ENCODE measurements at places on chromosomes 3 and 15.
A peak's percentile ranks its signal among the peaks of the same experiment; 100 is the strongest.

- DNase-seq, result no peak
Measured at GRCh38 chr15:76335307-76336253, 993 bp upstream of the ISL2 start.

- DNase-seq, result no peak
Measured at GRCh38 chr3:179308001-179308400, 14.8 kb upstream of the ZNF639 start.

DNA sequence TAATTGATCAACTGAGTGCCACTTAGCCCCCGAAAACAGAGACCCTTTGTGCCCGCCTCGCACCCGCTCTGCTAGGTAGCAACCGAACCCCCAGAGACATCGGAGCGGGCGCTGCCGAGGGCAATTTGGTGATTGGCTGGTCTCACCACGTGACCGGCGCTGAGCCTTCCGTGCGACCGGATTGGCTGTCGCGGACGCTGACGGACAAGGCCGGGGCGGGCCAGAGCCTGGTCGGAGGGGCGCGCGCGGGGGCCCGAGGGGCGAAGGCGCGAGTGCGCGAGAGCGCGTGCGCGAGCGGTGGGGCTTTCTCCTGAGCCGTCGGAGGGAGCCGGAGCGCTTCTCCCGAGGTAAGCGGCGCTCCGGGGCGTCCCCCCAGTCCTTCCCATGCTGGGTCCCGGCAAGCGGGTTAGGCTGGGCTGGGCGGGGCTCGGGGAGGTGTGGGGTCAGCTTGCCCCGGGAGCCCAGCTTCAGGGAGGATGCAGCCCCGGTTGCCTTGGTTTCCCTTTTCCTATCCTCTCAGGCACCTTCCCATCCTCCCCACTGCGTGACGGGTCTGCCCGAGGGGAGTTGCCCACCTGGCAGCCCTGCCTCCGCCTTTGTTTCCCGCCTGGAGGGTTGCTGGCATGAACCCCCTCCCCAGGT is at the start of gene TMEM108:
TSS of gene TMEM108 (plus strand) at position 303 of the 642 bp plus-strand sequence.
- DNase-seq, result peak; percentile 69

DNA sequence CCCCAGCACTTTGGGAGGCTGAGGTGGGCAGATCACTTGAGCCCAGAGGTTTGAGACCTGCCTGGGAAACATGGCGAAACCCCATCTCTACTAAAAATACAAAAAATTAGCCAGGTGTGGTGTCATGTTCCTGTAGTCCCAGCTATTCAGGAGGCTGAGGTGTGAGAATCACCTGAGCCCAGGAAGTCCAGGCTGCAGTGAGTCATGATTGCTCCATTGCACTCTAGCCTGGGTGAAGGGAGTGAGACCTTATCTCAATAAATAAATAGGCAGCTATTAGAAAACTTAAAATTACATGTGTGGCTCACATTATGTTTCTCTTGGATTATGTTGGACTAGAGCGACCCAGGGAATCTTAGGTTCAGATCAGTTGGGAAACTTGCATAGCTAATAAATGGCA is 69.7 kb downstream of the RPLP1 start:
- DNase-seq, result no peak

DNA sequence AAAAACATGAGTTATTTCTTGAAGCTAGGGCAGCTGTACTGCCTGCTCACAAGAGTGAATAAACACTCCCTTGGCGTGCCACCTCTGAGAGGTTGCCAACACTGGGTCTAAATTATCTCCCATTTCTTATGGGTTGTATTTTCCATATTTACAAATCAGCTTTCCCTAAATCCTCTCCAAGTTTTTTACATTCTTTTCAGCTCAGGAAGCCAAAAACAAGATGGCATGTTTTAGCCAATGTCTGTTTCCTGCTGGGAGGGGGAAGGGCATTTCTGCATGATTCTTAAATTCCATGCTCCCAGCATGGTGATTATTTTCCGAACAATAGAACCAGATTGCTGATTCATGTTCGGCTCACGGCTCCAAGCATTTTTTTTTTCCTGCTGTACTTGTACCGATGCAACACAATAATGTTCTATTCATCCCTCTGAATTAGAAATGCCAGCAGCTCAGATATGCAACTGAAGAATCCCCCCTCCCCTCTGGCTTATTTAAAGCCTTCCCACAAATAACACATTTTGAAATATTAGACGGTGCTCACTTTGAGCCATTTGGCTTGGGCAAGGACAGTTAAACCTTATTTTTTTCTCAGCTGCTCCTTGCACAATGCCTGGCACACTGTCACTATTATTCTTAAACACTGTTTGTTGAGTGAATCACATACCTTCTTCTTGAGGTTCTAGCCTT is 252.5 kb downstream of the THRB start:
- peak; percentile 1 for DNase-seq

- DNase-seq, result no peak
Measured at GRCh38 chr15:40010686-40011085, 28.3 kb downstream of the SRP14 start.

Data from NCI-H1417 treated with DMSO at 0.1 percent for 48 hours (cell line).